ENCODE measurements at places on chromosomes 2 and 18.
A peak's percentile ranks its signal among the peaks of the same experiment; 100 is the strongest.

GRCh38 chr2:70081221-70081620, 6.1 kb upstream of the PCBP1 start:
- no peak for DNase-seq

GRCh38 chr2:181586569-181587081, 70.3 kb downstream of the CERKL start:
- DNase-seq: no peak

GRCh38 chr18:54358495-54359040, 862 bp downstream of the C18orf54 start:
- no peak for DNase-seq

GRCh38 chr2:201235860-201236811, 24.2 kb upstream of the CASP8 start:
- peak; percentile 35 for DNase-seq

- DNase-seq: no peak
Measured at GRCh38 chr2:217798743-217799562, 203.8 kb downstream of the TNS1 start.

GRCh38 chr2:63950414-63950813, 68.8 kb downstream of the VPS54 start:
- DNase-seq: no peak

DNA sequence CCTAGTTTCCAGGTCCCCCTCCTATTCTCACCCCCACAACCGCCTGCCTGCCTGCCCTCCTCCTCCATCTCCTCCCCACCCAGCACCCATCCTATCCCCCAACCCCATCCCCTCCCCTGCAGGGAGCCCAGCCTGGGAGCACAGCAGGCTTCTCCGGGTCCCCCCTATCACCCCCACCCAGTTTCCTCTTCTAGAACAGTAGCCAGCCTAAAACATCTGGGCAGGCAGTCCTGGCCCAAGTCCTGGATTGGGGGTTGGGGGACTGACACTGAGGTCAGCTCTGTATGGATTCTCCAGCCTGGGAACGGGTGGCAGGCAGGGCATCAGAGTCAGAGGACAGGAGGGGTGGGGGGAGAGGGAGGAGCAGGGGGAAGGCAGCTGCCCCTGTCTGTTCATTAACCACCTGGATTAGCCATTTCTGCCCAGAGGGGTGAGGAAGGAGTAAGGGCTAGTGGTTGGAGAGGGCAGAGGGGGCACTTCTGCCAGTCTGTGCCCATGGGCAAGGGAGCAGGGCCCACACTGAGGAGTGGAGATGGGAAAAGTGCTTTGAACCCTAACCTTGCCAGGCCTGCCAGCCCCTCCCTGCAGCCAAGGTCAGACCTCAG, 60.0 kb downstream of the TNS1 start:
- DNase-seq: no peak

DNA sequence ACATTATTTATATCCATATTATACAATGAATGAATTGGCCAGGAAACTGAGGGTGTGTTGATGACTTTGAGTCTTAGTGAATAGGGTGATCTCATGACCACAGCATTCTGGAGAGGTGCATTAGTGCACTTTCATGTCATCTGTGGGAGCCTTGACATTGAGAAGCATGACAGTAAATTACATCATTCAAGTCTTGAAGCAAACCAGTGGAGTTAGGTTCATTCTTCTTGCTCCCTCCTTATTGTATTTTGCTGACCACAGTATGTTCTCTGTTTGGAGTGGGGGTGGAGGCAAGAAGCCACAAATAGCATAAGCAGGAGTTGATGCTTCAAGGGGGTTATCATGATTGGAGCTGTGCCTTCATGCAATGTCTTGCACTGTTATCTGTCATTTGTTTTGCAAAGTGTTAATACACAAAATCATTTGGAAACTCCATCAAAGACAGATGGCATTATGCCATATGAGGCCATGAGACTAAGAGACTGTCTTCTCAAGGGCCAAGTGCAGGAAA, 680.2 kb downstream of the NYAP2 start:
- no peak for DNase-seq

GRCh38 chr2:172839446-172839845, 103.8 kb downstream of the RAPGEF4 start:
- no peak for DNase-seq

DNA sequence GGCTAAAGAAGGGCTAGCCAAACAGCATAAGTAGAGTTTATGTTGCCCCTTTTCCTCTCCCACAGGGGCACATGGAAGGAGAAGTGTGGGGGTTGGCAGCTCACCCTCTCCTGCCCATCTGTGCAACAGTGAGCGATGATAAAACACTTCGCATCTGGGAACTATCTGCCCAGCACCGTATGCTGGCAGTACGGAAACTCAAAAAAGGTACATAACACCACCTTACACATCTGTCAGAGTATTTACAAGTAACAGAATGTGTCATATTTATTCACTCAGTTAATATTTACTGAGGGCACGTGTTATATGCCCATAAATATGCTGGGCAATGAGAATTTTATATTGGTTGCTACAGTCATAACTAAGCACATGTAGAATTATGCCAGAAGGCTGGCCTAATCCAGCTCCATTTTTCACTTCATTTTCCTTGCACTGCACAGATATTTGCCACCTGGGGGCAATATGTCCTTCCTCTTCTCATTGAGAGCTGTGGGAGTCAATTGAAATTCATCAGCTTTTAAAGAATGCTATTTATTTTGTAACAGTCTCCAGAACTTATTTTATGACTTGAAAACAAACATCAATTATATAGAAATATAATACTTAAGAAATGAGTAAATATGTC, 150.6 kb downstream of the RTN4 start:
- no peak for DNase-seq

DNA sequence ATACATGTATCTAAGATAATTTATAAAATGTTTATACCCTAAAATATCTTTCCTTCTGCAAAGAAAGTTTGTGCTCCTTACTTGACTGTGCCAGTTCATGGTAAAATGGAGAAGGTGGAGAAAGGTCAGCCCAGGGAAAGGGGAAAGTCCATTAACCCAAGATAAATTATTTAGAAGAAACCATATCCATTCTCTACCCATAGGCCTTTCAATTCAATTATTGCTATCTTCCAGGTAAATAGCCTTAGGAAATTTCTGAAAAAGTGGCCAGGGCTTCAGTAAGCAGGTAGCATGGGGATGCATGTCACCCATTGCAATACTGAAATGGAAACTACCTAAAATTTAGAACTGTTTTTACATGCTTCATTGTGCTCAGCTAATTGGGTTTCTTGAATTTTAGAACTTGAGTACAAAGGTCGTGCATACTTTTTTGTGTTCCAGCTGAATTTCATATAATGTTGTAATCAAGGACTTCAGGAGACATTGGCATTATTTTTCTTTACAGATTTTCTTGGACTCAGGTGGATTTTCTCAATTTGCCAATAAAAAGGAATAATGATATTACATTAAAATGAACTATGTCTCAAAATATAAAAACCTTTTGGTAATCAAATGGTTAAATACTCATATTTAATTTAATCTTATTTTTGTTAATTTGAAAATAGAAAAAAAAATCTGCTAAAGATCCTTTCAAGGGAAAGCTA, 124.9 kb downstream of the CSRNP3 start:
- DNase-seq: no peak

GRCh38 chr2:239401881-239402233, 1.0 kb upstream of the HDAC4 start:
- peak; percentile 68 for DNase-seq

DNA sequence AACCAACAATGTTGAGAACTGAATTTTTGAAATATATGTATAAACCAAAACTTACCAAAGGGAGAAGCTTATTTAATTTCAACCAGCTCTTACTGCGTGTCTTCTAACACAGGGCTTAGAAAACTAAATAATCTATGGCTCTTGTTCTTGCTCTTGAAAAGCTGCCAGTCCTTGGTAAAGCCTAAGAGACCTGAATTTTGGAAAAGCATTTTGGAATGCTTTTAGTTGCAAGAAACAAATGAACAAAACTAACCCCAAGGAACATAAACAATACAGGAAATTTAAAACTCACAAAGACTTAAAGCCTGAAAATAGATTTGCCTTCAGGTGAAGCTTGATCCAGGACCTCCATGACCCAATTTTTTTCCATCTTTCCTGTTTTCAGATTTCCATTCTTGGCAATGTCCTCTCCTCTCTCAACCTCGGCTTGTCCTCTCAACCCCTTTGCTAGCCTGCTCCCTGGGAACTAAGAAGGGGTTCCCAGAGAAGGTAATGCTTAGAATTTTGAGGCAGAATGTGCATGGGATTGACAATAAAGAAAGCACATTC, 169.8 kb upstream of the NCK2 start:
- no peak for DNase-seq

GRCh38 chr2:65067806-65068553, 11.8 kb downstream of the CEP68 start:
- no peak for DNase-seq

DNA sequence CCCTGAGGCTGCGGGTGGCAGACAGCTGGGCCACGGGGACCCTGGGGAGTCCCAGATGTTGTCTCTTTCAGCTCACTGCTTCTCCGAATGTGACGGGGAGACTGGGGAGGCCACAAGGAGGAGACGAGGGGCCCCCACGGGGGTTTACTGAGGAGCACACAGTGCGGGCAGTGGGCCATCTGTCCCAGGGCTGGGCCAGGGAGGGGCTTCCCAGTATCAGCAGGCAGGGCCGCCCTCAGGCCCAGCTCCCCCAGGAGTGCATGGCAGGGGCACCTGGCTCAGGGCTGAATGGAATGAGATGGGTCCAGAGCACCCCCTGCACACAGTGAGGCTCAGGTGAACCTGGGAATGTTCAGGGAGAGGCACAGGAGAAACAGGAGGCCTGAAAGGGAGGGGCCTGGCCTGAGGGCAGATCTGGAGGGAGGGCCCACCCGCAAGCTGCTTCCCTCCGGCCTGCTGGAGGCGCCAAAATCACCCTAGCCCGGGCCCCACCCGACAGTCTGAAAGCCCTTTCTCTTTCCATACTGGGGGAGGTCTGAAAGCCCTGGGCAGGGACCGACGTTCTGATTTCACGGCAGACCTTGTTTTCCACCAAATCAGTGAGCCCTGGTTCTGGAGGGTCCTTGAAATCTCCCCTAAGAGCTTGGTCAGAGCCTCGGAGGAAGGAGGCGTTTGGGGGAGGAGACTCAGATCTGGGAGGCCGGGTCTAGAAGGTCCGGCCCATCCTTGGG, 35.5 kb upstream of the PTMA start:
- DNase-seq: no peak

Measured in stimulated activated CD4-positive, alpha-beta T cell treated with anti-CD3 and anti-CD28 coated beads, Interleukin-2, amount 100 ng/mL, for 24 hours (primary cell).